ENCODE measurements at places on chromosomes 7 and 10.

- DNase-seq, result no peak
Observed at GRCh38 chr7:110590415-110590814, 500.5 kb upstream of the LRRN3 start.

- no peak for DNase-seq
Observed at GRCh38 chr7:11436773-11437524, 395.0 kb downstream of the THSD7A start.

- DNase-seq, result peak; percentile 67
Observed at GRCh38 chr7:139109188-139109982, at the start of gene ZC3HAV1. ZC3HAV1 (minus strand) TSS chr7:139109720; CDS start chr7:139109331, 389 bp downstream.

GRCh38 chr10:109743574-109743973 lies 179.7 kb downstream of the XPNPEP1 start:
- no peak for DNase-seq

DNA sequence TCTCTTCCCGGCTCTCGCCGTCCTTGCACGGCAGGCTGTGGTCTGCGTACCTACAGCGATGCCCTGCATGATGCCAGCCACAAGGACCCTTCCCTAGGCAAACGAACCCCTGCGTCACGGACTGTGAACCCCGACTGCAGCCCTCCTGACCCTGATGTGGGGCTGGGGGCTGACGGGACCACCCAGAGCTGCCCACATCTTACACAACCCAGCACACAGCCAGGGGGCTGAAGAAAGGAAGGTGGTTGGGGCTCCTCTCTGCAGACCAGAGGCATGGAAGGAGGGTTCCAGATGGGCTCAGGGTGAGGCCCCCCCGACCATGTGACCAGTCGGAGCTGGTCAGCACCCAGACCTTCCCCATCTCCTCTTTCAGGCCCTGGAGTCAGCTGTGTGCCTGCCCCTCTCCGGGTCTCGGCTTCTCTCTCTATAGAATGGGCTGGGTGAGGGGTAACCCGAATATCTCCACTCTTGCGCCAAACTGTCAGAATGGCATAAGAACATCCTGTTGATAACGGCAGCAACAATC lies 41.4 kb downstream of the EBF3 start:
- DNase-seq, result no peak

GRCh38 chr10:53109320-53109719 lies 336.7 kb upstream of the MBL2 start:
- no peak for DNase-seq

GRCh38 chr10:99235658-99236626 lies at the start of gene HPSE2:
HPSE2 (minus strand) TSS chr10:99235852.
- DNase-seq, result no peak

DNA sequence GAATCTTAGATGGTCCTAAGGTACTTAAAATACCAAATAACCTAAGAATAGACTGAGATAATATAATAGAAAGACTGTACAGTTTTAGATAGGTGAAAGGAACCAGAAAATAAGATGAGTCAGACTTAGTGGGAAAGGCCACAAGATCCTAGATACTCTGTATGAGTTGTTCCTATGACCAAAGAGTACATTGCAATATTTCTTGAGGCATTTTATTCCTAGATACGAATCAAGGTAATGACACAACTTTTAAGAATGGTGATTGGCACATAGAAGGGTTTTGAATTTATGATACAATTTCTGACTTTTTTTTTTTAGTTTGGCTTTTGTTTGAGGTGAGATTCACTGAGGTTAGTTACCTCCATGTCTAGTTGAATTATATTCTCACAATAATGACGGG lies 30.2 kb downstream of the MGAM start:
- DNase-seq, result no peak

DNA sequence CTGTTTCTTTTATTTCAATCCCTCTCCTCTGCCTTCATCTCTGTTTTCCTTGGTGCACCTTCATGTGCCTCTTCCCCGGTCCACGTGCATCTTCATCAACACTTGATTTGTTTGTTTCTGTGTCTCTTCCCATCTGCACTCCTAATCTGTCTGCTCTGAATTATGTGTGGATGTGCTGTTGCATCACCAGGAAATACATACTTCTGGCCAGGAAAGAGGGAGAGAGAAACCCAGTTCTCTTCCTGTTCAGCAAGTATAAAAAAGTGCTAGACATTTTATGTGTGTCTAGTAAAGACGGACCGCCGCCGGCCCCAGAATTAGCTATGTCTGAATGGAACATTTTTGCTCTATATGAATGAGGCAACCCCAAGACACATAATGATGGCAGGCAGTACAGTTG lies 93.8 kb downstream of the CALD1 start:
- no peak for DNase-seq

- DNase-seq, result no peak
Observed at GRCh38 chr7:36456138-36456537, 66.5 kb downstream of the ANLN start.

DNA sequence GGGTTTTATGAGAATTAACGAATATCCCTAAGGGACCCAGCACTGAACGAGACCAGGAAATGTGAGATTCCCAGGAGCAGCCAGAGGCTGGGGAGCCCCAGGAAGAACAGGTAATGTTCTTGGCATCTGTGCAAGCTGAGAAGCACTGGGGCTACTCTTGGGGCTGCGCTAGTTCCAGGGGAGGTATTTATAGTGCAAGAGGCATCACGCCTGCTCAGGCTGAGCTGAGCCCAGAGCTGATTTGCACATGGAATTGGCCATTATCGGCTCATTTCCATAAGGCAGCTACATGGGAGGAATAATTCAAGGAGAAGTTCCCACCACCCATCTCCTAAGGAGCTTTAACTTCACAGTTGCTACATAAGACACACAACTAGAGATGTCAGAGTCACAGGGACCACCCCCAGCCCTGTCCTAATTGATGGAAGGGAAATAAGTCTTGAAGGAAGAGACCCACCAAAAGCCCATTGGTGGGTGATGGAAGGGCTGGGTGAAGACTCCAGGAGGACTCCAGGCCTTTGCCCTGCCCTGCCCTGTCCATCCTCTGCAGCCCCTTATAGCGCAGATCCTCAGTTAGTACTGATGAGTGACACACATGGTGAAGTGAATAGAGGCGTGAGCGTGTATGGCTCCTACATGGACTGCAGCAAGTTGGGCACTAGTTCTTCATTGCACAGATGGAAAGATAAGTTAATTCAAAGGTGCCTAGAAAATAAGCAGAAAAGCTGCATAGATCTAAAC lies 178.9 kb downstream of the GRID1 start:
- DNase-seq, result no peak

- no peak for DNase-seq
Observed at GRCh38 chr10:1615186-1615954, 122.0 kb downstream of the ADARB2 start.
